ENCODE measurements at places on chromosomes 11 and 22.

DNA sequence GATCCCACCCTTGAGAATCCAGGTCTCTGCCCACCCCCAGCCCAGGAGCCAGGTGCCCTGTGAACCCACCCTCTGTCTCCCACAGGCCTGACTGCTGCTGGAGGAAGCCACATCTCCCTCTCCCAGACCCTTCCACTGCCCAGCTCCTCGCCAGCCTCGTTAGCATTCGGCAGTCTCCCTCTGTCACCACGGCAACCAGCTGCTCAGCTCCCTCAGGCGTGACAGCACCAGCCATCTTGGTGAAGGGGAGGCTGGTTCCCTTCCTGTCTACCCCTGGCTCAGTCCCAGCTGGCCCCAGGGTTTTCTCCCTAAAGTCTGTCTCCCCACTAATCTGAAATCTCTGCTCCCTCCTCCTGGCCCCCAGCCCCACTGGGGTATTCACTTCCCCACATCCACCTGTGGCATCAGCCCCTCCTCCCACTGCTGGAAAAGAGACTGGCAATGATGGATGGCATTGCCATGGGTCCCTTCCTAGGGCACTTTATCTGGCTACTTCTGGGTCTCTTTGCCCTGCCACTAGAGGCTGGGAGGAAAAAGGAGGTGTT, 28.1 kb downstream of the NRXN2 start:
- no peak for DNase-seq

DNA sequence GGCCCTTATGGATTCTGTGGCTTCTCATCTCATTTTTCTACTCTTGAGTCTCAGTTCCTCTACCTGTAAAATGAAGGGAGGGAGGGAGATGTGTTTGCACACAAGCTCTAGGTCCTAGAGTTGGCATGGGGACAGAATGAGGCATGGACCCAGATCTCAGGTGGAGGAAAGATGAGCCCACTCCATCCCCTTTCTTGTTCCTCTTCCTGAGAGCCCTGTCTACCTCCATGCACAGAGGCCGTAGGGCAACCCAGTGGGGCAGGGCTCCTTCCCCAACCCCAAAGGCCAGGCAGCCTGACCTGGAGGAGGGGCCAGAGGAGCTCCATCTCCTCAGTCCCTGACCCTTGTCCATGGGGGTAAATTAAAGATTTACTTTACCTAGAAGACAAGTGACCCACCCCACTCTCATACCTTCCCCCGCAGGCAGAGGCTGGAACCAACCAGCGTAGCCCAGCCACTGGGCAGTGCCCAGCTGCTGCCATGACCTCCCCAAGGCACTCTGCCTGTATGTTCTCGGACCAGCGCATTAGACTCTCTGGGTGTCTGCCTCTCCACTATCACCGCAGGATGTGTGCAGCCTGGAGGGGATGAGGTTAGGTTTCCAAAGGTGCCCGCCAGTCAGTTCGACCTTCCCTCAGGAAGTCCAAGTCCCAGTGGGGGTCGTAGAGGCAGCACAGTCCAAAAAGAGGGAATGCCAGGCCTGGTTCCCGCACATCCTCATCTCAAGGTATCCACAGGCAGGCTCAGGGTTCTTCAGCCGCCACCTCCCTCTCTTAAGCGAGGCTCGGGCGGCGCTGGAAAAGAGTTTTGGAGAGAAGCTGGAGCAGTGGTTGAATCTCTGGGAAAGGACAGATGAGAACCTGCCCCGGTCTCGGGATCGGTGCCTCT, 3.0 kb downstream of the SMTN start:
- peak; percentile 28 for DNase-seq

GRCh38 chr22:23397008-23397612, 183.0 kb downstream of the IGLL1 start:
- DNase-seq: no peak

DNA sequence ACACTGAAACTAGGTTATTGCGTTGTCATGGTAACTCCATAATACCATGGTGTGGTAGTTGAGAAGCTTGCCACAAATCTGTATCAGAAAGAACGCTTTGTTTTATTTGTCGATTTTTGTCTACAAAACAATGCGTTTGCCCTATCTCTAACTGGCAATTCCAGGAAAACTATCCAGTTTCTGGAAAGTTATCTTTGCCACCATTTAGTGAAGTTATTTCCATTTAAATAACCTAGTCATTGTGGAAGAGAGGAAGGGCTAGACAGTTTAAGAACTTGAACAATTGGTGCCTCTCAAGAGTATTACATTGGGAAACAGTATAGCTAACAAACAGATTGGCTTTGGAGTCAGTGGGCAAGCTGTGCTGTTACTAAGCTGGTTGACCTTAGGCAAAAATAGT, 7.9 kb downstream of the HSD17B12 start:
- DNase-seq: no peak

GRCh38 chr11:72083414-72083813, 2.8 kb downstream of the LRRC51 start:
- DNase-seq: no peak

- no peak for DNase-seq
Observed at GRCh38 chr11:14975252-14975587, 3.1 kb upstream of the CALCA start.

DNA sequence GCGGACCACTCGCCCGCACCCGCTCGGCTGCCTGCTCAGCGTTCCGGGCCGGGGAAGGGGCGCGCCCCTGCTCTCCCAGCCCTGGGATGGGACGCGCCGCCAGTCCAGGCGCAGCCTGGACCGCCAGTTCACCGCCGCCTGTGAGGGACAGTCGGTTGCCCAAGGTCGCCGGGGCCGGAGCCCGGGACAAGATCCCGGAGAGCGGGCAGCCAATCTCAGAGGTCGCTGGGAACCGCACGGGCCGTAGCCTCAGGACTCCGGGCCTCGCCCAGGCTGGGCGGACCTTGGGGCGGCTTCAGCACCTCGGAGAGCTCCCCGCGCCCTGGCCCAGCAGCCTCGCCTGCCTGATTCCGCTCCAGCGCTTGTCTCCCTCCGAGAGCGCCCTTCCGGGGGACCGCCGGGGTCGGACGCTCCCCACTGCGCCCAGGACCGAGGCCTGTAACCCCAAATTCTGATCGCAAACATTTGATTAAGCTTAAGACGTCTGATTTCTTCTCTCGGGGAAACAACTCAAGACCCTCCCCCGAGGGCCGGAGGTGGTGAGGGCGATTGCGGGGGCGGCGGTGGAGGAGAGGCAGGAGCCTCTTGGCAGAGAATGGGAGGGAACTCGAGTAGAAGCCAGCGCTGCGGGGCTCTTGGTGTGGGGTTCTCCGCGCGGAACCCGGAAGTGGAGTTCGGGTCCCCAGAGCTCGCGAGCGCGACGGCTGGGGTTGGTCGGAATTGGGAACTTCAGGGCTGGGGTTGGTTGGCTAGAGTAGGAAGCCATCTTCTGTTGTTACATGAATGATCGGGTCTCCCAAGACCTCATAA, 1.1 kb upstream of the CHRM4 start:
- peak; percentile 97 for DNase-seq

DNA sequence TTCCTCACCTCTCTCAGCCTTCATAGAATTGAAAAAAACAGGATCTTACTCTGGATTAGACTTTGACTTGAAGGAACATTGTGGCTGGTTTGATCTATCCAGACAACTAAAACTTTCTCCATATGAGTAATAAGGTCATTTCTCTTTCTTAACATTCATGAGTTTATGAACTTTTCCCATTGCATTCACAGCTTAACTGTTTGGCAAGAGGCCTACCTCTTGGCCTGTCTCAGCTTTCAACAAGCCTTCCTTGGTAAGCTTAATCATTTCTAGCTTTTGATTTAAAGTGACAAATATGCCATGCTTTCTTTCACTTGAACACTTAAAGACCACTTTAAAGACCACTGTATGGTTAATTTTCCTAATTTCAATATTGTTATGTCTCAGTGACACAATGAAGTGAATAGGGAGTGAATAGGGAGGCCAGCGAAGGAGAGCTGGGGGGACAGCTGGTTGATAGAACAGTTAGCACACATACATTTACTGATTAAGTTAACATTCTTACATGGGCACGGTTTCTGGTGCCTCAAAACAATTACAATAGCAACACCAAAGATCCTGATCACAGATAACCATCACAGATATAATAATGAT, 17.0 kb downstream of the IMMP1L start:
- no peak for DNase-seq

DNA sequence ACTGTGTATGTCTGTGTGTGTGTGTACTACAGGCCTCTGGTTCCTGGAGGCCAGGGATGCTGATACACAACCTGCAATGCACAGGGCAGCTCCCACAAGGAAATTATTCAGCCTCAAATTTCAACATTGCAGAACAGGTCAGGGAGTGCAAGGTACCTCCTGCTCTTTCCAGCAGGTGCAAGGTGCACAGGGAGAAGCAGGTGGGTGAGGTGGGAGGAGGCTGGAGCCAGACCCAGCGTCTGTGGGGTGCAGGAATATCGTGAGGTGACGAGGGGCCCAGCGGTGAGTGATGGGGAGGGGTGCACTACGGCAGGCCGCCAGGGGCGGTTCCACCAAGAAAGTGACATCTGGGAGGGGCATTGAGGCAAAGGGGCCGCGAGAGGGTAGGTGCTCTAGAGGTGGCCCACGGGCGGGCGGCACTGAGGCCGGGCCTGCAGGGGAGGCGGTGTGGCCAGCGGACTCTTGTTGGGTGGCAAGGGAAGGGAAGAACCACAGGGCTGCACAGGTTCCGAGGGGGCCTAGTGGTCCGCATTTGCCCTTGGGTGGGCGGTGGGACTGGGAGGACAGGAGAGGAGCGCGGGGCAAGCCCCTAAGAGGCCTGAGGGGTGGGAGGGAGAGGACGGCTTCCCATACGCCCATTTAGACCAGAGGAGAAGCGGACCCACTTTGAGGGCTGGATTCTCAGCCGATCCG, 21.6 kb downstream of the DGCR6L start:
- no peak for DNase-seq

DNA sequence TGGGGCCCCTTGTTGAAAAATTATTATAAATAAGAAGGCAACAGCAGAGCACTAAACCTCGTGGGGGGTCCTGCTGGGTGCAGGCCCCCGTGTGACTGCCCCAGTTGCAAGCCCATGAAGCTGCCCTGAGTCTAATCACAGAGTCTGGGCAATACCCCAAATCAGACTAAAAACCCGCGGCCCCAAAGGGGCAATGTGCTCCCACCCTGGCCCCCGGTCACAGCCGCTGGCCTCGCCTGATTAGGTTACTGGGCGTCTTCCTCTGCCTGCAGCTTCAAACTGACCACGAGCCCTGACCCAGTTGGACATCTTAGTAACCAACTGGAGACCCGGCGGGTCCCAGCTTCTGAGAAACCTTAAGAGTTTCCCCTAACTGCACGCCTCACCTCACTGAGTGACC, 1.6 kb downstream of the CXCR5 start:
- no peak for DNase-seq

DNA sequence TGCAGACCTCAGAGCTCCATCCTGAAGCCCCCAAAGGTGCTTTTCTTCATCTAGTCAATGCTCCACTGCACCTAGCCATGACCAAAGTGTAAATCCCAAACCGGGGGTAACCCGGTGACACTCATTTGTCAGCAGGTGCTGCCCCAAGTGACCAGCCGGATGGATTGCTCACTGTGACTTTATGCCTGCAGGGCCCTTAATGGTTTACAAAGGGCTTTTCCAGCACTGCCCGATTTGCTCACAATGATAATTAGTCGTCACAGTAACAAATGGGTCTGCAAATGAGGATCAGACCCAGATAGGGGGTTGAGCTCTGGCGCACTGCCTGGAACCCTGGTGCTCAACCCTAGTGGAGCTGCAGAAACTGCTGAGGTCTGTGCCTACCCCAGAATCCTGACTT, 45.7 kb upstream of the CD5 start:
- DNase-seq: no peak

DNA sequence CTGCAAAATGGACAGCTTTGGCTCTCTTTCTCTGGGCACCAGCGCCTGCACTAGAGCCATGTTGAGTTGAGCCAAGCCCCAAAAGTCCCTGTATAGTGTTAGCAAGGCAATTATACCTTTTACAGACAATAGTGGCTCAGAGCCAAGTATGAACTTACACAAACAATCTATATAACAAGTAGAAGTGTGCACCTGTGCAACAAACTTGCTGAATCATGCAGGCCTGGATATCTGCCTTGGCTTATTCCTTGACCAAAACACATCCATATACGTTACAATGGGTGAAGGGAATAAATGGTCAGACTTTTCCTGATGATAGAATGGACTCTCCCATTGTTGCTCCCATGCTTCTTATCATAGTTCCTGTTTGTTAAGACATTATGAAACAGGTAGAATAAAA, 3.8 kb upstream of the OR52I2 start:
- no peak for DNase-seq

- DNase-seq: no peak
Observed at GRCh38 chr11:1752907-1753228, 2.5 kb upstream of the IFITM10 start.

GRCh38 chr11:62046568-62047100, 77.2 kb upstream of the INCENP start:
- DNase-seq: no peak

- DNase-seq: peak; percentile 91
Observed at GRCh38 chr11:72238040-72238450, 5.9 kb downstream of the PHOX2A start.

GRCh38 chr22:36397131-36398093, 9.6 kb upstream of the MYH9 start:
- peak; percentile 57 for DNase-seq

- DNase-seq: no peak
Observed at GRCh38 chr22:23689414-23689813, 1.4 kb upstream of the RGL4 start.

DNA sequence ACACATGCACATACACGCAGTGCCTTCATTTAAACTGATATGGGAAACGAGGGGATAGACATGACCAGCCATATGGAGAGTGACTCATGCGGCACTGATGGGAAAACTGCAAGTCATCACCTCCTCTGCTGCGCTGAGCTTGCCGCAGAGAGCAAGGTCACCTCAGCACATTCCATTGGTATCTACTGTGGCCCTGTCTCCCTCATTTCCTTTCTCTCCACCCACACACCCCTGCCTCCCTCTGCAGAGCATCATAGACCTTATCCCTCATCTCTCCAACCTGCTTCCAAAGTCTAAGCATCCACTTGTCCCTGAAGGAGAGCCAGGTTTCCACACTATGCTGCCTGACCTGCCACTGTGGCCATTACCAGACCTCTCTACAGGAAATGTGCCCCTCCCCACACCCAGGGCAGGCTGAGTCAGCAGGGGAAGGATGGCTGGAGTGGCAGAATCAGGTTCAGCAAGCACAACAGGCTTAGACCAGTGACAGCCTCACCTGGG, 116.9 kb upstream of the SNX19 start:
- peak; percentile 84 for DNase-seq
